ENCODE measurements at places on chromosomes 2 and 18. TPM values are rescaled to one million over a fixed set of nuclear protein-coding genes. Genes with fewer than 3 reads are reported as not detected.
A peak's percentile ranks its signal among the peaks of the same experiment; 100 is the strongest.

DNA sequence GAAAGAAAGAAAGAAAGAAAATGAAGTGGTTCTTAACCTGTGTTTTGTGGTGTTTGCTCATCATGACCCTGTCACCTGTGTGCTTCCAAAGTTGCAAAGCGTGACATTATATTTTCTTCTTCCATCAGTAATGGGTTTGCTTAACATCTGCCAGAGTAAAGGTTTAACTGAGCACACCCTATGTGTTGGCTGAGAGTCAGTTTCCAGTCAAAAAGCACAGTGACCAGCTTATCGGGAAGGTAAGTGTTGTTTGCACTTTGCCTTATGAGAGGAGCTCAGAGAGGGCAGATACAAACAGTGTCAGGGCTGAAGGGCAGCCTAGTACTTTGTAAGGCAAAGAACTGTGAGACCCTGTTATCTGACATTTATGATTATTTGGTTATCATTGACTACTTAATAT lies 406.2 kb upstream of the CWC22 start:
- H3K4me1 ChIP-seq, result no peaks in the 10 kb centered on the region
- no peaks in the 10 kb centered on the region for H3K27me3 ChIP-seq
- no peaks in the 10 kb centered on the region for H3K36me3 ChIP-seq
- DNase-seq, result no peak

- H3K4me3 ChIP-seq, result no peak overlapping the region
- H3K36me3 ChIP-seq, result no peaks in the 10 kb centered on the region
- no peaks in the 10 kb centered on the region for H3K4me1 ChIP-seq
- DNase-seq, result no peak
- H3K27ac ChIP-seq, result no peak overlapping the region
These were observed 54.2 kb upstream of the ADAM23 start for GRCh38 chr2:206389164-206389563.

GRCh38 chr18:78113136-78113939 lies 863.7 kb downstream of the GALR1 start:
- H3K4me3 ChIP-seq, result no peak overlapping the region
- H3K27ac ChIP-seq, result no peak overlapping the region
- H3K36me3 ChIP-seq, result no peaks in the 10 kb centered on the region
- H3K27me3 ChIP-seq, result no peaks in the 10 kb centered on the region
- no peak for DNase-seq
- H3K4me1 ChIP-seq, result no peaks in the 10 kb centered on the region

DNA sequence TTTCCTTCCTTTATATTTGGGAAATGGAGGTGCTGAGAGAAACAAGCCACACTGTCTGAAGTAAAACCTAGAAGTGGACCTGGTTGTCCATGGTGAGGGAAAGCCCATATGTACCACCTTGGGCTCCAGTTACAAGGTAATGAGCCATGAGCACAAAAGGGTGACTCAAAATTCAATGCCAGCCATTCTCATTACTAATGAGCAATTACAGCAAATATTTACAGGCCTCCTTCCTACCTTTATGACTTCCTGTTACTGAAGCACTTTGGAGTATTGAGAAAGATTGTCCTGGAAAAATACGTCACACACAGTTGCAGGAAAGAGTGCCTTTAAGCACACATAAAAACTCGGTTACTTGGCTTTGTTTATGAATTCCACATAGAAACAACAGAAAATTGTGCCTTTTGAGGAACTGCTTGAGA lies 9.1 kb downstream of the EPAS1 start:
- no peak overlapping the region for H3K4me3 ChIP-seq
- peaks cover 16% of the 10 kb centered on the region for H3K27me3 ChIP-seq
- H3K36me3 ChIP-seq, result no peaks in the 10 kb centered on the region
- no peak for DNase-seq
- no peak overlapping the region for H3K27ac ChIP-seq

DNA sequence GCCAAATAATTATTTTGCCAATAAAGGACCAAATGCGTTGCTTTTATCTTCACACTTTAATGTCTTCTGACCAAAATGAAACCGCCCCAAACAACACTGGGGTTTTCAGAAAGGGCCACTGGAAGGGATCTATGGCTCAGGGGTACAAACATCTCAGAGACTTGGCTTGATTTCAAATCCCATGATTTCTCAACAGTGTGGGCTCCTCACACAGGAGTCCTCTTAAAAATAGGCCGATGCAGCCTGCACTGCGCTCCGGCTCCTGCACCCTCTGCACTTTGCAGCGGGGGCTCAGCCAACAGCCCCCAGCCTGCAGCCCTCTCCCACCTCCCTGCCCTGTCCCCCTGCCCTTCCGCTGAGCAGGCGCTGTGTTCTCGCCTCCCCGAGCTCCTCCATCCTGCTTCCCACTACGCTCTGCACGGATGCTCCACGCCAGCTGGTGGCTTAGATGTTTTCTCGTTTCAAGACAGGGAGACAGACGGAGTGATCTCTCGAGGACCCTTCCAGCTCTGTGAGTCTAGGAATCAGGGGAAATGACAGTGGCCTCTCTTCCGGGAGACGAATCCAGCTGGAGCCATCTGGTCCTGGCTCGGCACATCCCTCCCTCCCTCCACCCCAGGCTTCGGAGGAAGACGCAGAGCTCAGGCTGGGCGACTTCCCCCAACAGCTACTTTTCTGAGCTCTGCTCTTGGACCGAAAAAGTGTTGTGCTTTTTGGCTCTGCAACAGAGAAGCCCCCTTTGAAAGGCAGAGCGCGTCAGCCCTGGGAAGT lies 71.4 kb downstream of the KCNF1 start:
- no peak overlapping the region for H3K27ac ChIP-seq
- no peaks in the 10 kb centered on the region for H3K27me3 ChIP-seq
- H3K36me3 ChIP-seq, result no peaks in the 10 kb centered on the region
- no peaks in the 10 kb centered on the region for H3K4me1 ChIP-seq

DNA sequence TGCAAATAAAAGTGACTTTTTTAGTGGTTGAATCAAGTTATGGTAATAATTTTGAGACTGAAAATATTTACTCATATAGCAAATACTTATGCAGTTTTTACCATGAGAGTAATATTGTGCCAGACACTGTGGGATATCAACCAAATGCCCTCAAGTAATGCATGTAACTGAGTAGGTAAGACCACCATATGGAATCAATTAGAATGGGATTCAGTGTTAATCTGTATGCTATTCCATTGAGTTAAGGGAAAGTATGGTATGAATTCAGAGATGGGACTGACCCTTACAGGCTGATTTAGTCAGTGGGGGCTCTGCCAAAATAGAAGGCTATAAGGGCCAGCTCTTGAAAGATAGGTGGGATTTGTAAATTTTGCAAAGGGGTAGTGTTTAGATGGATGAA lies 131.6 kb downstream of the CCDC85A start:
- H3K36me3 ChIP-seq, result no peaks in the 10 kb centered on the region
- no peak overlapping the region for H3K27ac ChIP-seq
- H3K4me1 ChIP-seq, result no peaks in the 10 kb centered on the region
- H3K27me3 ChIP-seq, result no peaks in the 10 kb centered on the region
- DNase-seq, result no peak
- no peak overlapping the region for H3K4me3 ChIP-seq

DNA sequence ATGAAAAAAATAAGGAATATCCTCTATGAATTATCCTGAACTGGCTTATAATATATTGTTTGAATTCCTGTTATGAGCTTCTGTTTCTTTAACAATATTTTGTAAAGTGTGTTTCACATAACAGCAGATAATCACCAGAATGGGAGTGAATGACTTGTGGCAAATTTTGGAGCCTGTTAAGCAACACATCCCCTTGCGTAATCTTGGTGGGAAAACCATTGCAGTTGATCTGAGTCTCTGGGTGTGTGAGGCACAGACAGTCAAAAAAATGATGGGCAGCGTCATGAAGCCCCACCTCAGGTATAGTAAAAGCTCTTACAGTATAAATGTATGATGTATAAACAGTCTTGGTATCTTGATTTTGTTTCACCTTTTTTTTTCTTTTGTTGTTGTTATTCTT lies 5.9 kb downstream of the GEN1 start:
- no peak overlapping the region for H3K27ac ChIP-seq
- no peaks in the 10 kb centered on the region for H3K27me3 ChIP-seq
- peaks cover 6% of the 10 kb centered on the region for H3K36me3 ChIP-seq
- DNase-seq, result peak; percentile 36
- H3K4me3 ChIP-seq, result no peak overlapping the region

DNA sequence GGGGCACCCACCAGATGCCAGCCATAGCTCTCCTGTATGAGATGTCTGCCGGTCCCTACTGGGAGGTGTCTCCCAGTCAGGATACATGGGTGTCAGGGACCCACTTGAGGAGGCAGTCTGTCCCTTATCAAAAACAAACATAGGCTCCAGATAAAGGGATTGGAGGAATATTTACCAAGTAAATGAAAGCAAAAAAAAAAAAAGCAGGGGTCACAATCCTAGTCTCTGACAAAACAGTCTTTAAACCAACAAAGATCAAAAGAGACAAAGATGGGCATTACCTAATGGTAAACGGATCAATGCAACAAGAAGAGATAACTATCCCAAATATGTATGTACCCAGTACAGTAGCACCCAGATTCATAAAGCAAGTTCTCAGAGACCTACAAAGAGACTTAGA lies 640.0 kb upstream of the LRRTM4 start:
- no peaks in the 10 kb centered on the region for H3K36me3 ChIP-seq
- DNase-seq, result no peak
- H3K27ac ChIP-seq, result no peak overlapping the region
- no peak overlapping the region for H3K4me3 ChIP-seq
- H3K27me3 ChIP-seq, result no peaks in the 10 kb centered on the region

- no peaks in the 10 kb centered on the region for H3K4me1 ChIP-seq
- DNase-seq, result peak; percentile 79
- no peak overlapping the region for H3K27ac ChIP-seq
- no peaks in the 10 kb centered on the region for H3K27me3 ChIP-seq
- H3K36me3 ChIP-seq, result no peaks in the 10 kb centered on the region
These were observed 234.4 kb upstream of the EPAS1 start for GRCh38 chr2:46062637-46063412.

- H3K27ac ChIP-seq, result no peak overlapping the region
- DNase-seq, result no peak
- peaks cover 46% of the 10 kb centered on the region for H3K27me3 ChIP-seq
- H3K36me3 ChIP-seq, result no peaks in the 10 kb centered on the region
These were observed 12.8 kb upstream of the TDRD15 start for GRCh38 chr2:21111012-21111411.

DNA sequence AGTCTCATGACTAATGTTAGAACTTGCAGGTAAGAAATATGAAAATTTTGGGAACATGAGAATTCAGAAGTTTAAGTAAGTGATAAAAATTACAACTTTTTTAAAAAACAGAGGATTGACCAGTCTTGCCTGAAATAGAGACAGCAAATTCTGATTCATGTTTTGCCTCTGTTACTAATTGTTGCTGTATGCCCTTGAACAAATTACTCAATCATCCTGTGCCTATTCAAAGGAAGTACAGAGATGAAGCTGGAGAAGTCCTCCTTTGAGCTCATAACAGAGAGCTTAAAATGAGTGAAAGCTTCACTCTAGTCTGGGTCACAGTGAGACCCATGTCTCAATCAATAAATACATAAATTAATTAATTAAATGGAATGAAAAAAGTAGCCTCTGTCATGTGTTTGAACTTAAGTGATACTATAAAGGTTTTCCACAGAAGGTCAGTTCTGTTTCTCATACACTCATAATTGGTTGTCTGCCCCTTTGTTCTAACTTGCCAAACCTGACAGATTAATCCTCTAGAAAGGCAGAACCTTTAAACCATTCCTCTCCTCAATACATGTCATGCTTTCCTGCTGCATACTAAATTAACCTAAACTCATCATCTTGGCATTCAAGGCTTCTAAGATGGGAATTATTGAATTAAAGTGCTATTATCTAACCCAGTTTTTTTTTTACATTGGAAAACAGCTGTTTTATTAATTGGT lies 374.6 kb upstream of the LRATD1 start:
- H3K4me1 ChIP-seq, result no peaks in the 10 kb centered on the region
- H3K4me3 ChIP-seq, result no peak overlapping the region
- no peaks in the 10 kb centered on the region for H3K27me3 ChIP-seq
- H3K27ac ChIP-seq, result no peak overlapping the region

- no peaks in the 10 kb centered on the region for H3K27me3 ChIP-seq
- no peak overlapping the region for H3K4me3 ChIP-seq
- no peaks in the 10 kb centered on the region for H3K4me1 ChIP-seq
- no peak overlapping the region for H3K27ac ChIP-seq
- H3K36me3 ChIP-seq, result no peaks in the 10 kb centered on the region
- peak; percentile 15 for DNase-seq
These were observed 95.4 kb downstream of the LAMA1 start for GRCh38 chr18:7021994-7022840.

- no peak for DNase-seq
- H3K27ac ChIP-seq, result no peak overlapping the region
- H3K36me3 ChIP-seq, result no peaks in the 10 kb centered on the region
- H3K4me3 ChIP-seq, result no peak overlapping the region
These were observed 109.4 kb downstream of the BAZ2B start for GRCh38 chr2:159506764-159507440.

DNA sequence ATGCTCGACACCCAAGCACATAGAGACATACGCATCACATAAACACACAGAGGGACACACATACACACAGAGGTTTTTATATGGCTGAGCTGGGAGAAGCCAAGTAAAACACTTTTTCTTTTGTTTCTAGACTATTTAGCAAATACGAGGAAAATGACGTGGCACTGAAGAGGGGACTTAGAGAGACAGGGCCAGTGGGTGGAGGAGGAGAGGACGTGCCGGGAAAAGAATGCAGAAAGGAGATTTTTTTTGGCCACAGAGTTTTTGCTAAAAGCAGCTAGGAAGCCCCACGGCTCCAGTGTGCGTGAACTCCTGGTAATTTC lies 168.5 kb upstream of the KLF7 start:
- no peaks in the 10 kb centered on the region for H3K27me3 ChIP-seq
- peak overlapping the region; percentile 17 for H3K27ac ChIP-seq
- H3K4me3 ChIP-seq, result no peak overlapping the region
- no peaks in the 10 kb centered on the region for H3K36me3 ChIP-seq
- peaks cover 16% of the 10 kb centered on the region for H3K4me1 ChIP-seq
- DNase-seq, result no peak

GRCh38 chr2:155695505-155695904 lies 637.0 kb downstream of the NR4A2 start:
- no peak overlapping the region for H3K4me3 ChIP-seq
- DNase-seq, result no peak
- H3K4me1 ChIP-seq, result no peaks in the 10 kb centered on the region
- no peak overlapping the region for H3K27ac ChIP-seq

- H3K27me3 ChIP-seq, result no peaks in the 10 kb centered on the region
- H3K27ac ChIP-seq, result no peak overlapping the region
- H3K4me3 ChIP-seq, result no peak overlapping the region
- H3K36me3 ChIP-seq, result no peaks in the 10 kb centered on the region
These were observed 6.6 kb downstream of the OTOF start for GRCh38 chr2:26471289-26471688.

GRCh38 chr2:174020926-174021662 lies 55.9 kb upstream of the SP3 start:
- H3K27ac ChIP-seq, result no peak overlapping the region
- no peaks in the 10 kb centered on the region for H3K36me3 ChIP-seq
- no peaks in the 10 kb centered on the region for H3K27me3 ChIP-seq
- no peak overlapping the region for H3K4me3 ChIP-seq
- peaks cover 27% of the 10 kb centered on the region for H3K4me1 ChIP-seq

Gene LIMS3
- 2.7 TPM for total RNA-seq

Gene ALK
- 14.7 TPM for total RNA-seq

Gene OST4
- total RNA-seq, result 235 TPM

Gene CDH19
- total RNA-seq, result not detected

Gene CYS1
- not detected for total RNA-seq

Gene LDLRAD4
- total RNA-seq, result 5.5 TPM
